ENCODE measurements at places on chromosomes 7 and 10.

GRCh38 chr10:17963431-17963830 lies 11.7 kb downstream of the SLC39A12 start:
- DNase-seq: no peak

DNA sequence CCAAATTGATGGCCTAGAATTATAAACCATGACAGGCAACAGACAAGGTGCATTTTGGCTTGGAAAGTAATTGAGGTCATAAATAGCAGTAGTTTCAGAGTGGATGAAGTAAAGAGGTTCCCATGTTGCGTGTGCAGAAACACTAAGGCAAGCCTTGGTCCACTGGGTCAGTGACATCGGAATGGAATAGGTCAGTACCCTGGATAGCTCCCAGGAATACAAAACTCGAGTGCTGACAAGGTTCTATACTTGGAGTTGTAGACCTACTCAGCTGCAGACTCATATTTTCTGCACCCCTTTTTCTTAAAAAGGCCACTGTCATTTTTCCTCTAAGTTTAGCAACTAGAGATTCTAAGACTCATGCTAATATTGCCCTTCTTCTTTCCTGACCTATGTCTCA lies 132.8 kb downstream of the DYNC1I1 start:
- no peak for DNase-seq

- no peak for DNase-seq
Observed at GRCh38 chr7:7746458-7746857, 28.1 kb upstream of the RPA3 start.

DNA sequence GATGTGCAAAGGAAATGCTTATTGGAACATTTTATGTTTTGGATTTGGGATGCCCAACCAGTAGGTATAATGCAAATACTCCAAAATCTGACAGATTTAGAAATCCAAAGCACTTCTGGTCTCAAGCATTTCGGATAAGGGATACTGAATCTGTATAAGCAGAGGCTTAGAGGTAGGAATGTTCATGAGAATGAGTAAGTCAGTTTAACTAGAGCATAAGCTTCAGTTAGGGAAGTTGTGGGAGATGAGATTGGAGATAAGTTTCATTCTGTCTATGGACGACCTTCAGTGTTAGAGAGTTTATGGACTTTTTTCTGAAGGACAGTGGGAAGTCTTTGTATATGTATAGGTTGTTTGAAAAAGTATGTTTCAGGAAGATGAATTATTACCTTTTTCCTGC lies 10.4 kb downstream of the TAX1BP1 start:
- no peak for DNase-seq

DNA sequence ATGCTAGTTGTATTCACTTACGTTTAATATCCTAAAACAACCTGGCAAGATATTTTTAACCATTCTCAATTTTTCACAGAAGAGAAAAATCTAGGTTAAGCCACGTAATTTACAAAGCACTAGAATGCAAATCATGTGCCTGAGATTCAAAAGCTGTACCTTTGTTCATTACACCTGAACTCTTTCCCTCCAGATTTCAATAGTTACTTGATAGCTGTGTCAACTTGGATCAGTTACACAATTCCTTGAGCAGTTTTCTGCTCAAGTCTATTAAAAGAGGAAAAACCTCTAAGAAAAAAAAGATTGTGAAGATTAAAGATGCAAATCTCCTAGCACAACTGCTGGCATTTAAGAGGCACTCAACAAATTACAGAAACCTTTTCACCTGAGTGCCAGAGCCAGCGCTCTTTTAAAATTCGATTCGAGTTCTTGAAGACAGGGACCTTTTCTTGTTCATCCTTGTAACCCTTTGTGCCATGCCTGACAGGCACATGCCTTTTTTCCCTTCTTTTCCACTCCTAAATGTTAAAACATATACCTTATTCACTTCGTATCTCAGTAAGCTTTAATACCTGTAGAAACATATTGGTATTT lies 886 bp downstream of the NSUN6 start:
- no peak for DNase-seq

GRCh38 chr10:78784546-78784945 lies 284.2 kb upstream of the ZMIZ1 start:
- DNase-seq: no peak

DNA sequence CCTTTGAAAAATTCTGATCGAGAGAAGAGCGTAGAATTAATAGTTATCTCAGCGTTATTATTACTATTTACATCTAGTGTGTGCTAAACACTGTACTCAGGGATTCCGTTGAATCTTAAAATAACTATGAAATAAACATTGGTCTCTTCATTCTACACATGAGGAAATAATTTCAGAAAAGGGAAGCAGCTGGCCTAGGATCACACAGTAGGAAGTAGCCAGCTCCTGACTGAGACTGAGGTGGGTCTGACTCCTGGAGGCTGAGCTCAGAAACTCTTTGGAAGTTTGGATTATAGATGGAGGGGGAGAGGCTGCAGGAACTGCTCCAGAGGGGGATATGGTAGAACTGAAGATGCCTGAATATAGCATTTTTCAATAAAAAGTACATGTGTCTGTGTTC lies 183.9 kb upstream of the WDR11 start:
- DNase-seq: no peak

- no peak for DNase-seq
Observed at GRCh38 chr10:27784272-27784671, 38.7 kb upstream of the MKX start.

- DNase-seq: no peak
Observed at GRCh38 chr10:91528768-91529167, 104.1 kb downstream of the PPP1R3C start.

- DNase-seq: no peak
Observed at GRCh38 chr7:155643804-155644177, 670 bp upstream of the RBM33 start.

- no peak for DNase-seq
Observed at GRCh38 chr7:152050547-152050971, 25.1 kb downstream of the GALNT11 start.

DNA sequence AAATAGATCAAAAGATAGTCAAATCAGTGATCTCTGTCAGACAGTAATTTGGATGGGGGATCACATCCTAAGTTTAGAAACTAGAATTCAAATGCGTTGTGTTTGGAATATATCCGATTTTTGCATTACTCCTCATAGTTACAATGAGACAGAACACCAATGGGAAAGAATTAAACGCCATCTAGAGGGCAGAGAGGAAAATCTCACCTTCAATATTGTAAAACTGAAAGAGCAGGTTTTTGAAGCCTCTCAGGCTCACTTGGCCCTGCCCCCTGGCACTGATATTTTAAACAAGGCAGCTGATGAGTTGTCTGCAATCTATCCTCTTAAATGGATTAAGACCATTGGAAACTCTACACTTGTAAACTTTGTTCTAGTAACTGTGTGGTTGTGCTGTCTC lies 17.7 kb downstream of the FRG2B start:
- DNase-seq: no peak

GRCh38 chr10:16792675-16793074 lies 24.5 kb downstream of the RSU1 start:
- DNase-seq: peak; percentile 73

- DNase-seq: no peak
Observed at GRCh38 chr7:156480671-156481070, 159.9 kb upstream of the RNF32 start.

DNA sequence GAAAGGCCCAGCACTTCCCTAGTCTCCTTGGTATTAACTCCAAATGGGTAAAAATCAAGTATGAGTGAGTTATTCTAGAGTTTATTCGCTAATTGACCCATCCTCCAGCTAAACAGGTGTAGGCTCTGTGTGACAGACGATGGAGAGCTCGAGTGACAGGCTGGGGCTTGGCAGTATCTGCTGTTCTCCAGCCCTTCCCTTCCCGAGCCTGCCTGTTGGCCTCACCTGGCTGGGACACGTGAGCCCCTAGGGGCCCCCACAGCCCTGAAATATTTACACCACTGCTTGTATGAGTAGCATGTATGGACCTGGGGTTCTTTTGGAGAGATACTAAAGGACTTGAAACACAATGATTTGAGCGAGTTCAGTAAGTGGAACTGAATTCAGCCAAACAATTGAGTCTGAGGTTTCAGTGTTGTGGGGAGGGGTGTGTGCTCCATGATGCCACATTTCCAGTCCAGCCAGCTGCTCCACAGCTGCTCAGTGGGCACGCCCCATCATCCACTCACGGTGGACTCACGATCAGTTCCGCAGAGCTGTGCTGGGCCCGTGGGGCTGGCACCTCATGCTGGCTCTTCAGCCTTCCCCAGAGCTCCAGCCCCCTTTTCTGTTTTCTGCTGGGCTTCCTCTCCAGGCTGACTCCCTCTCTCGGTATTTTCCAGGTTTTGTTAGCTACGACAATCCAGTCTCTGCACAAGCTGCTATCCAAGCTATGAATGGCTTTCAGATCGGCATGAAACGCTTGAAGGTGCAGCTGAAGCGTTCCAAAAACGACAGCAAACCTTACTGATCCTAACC lies 283.0 kb downstream of the USP6NL start:
- DNase-seq: peak; percentile 47

- DNase-seq: no peak
Observed at GRCh38 chr10:23081891-23082290, 13.5 kb upstream of the MSRB2 start.

DNA sequence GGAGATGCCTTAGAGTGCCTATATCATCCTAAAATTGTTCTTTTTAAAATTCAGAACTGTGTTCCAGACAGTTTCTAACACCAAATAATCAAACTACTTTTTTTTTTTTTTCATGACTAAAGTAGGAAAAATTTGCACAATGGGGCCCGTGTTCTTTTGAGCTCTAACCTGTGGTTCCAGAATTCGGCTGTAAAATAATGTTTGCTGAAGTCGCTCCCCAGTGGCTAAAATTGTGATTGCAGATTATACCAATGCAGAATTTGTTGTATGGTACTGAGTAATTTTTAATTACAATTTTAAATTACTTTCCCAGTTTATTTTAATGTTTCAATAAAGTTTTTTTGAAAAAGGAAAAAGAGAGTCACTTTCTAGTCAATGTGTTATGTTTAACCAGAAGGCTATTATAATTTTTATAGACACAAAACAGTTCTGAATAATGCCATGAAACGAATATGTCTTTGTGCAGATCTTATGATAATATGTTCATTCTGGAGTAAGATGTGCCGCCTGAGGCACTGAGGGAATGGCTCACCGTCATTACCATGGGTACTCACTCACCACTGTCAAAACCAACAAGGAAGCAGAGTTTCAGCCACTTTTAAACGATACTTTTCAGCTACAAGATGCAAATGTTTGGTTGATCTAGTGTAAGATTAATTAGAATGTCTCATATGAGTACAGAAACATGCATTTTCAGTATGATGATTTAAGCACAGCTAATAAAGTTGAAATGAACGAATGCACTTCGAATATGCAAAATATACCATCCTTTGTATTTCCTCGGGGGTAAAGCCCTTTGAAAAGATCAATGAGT lies 173.6 kb downstream of the PRKCQ start:
- DNase-seq: no peak

DNA sequence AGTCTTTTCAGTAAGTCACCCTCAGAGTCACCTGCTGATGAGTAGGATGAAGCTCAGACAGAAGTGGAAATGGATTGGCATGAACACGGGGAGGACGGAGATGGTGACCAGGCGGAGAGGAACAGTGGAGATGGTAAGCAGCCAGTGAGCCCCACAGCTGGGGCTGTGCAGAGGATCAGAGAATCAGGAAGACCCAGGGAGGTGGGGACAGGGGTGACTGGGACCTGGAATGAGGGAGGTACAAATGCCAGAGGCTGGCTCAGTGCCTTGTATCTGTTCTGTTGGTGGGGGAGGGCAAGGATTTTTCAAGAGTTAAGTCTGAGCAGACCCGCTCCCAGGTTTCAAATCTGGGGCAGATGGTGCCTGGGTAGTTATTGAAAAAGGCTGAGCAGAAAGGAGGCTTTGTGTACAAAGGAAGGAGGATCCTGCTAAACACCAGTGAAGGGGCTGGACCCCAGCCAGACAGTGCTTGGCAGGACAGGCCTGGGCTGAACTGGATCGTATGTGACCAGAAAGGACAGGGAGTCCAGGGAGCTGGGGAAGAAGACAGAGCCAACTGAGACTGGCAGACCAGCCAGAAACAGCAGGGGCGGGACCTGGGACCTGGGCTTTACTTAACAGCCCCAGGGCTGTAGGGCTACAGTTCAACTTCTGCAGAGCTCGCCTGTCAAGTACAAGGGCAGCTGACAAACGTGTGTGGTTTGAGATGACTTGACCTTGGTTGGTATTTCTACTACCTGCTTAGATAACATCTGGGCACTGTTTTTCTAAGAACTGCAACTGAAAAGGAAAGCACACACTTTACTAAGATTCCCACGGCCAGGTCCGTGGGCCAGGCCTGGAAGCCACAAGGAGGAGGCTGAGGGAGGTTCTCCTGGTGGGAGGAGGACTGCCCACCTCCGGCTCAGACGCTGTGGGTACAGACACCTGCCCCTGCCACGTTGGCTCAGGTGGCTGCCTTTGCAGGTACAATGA lies 13.2 kb upstream of the FRMPD2 start:
- DNase-seq: peak; percentile 76

GRCh38 chr7:75718390-75719031 lies 20.2 kb downstream of the HIP1 start:
- DNase-seq: no peak

- DNase-seq: no peak
Observed at GRCh38 chr10:91975438-91975837, 51.9 kb downstream of the BTAF1 start.

- DNase-seq: peak; percentile 45
Observed at GRCh38 chr7:141700848-141701371, 1.1 kb downstream of the DENND11 start.

- no peak for DNase-seq
Observed at GRCh38 chr7:40884241-40884640, 749.4 kb downstream of the SUGCT start.

- peak; percentile 63 for DNase-seq
Observed at GRCh38 chr7:116236020-116236630, 25.8 kb downstream of the TES start.

GRCh38 chr7:86833360-86833759 lies 189.7 kb downstream of the GRM3 start:
- DNase-seq: no peak

DNA sequence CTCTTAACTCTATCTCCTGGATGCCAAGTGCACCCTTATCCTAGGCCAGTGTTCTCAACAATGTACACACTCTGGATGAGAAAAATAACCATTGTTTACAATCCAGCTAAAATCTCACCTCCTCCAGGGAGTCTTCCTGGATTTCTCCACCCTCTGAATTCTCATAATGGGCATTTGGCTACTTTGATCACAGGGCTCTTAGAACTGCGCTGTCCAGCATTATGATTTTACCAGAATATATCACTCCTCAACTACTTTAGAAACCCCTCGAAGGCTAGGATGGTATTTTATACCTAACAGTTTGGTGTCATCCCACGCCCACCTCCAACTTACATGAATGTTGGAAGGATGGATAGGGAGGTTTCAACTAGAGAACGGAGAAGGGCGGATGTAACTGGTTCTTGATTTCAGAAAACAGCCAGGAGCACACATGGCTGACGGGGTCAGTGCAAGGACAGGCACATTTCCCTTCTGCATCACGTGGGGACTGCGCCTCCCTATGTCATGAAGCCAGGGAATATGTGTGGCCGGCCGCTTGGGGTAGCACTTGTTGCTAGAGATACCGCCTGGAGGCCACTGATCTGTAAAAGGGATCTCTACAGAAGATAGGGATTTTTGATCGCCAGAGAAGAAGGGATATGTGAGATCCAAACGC lies 1.2 kb upstream of the ATP6V0E2 start:
- peak; percentile 84 for DNase-seq

All from right cardiac atrium (tissue), 5 donors.